ENCODE measurements at places on chromosomes 4 and X.

- DNase-seq, result no peak
These were observed 39.3 kb downstream of the CPE start for GRCh38 chr4:165418073-165418472.

GRCh38 chr4:74322301-74322700 lies 14.0 kb downstream of the EPGN start:
- DNase-seq, result no peak

- DNase-seq, result no peak
These were observed 56.5 kb upstream of the CLNK start for GRCh38 chr4:10740891-10741620.

- DNase-seq, result no peak
These were observed 74.1 kb downstream of the WDR19 start for GRCh38 chr4:39256436-39256835.

- DNase-seq, result no peak
These were observed 40.6 kb upstream of the IL21 start for GRCh38 chr4:122661176-122662160.

DNA sequence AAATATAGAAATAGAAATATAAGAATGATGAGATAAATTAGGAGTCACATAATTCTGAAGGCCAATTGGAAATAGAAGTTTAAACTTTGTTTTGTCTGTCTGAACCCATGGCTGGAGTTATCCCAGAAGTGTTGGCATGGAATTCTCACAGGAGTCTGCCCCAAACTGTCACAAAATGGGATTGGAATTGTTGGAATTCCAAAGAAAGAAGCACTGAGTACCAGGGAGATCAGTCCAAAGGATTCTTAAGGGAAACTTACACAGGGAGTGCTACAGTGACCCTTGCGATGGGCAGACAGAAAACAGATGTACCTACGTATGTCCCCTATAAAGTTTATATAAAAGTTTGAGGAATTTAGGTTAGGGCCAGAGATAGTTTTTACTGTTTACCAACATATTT lies 1607.7 kb downstream of the ARAP2 start:
- no peak for DNase-seq

GRCh38 chr4:138975225-138975624 lies 40.4 kb upstream of the NOCT start:
- DNase-seq, result no peak

DNA sequence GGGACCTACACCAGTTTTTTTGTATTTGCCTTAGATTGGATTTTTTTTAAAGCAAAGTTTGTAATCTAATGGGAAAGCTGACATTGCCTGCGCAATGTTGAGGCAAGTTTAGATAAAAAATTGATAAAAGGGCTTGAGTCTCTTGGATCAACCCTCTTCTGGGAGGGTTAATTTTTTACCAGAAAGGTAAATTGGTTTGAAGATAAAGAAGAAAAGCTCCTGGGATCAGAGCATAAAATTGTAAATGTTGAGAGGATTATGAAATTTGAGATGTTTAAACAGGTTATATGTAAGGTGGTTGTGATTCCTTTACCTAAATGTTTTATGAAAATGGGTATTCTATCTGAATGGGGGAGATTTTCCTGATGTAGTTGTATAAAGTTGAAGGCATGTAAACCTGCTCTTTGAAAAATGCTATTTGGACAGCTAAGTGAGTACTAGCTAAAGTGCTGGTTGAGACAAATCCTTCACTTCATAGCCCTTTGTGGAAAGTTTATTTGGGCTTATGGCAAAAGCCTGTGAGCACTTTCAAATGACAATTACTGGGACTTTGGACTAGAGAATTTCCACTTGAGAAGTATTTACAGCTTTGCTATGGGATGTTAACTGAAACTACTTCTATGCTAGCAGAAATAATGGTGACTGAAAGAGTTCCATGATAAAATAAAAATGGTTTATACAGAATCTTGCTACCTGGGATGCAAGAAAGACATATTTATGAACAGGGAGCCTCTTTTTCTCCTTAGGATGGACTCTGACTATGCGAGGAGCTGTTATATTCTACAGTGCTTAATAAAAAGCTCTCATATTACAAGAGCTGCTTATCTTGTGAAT lies 56.2 kb downstream of the UGT2B10 start:
- DNase-seq, result no peak

- DNase-seq, result no peak
These were observed 160.0 kb downstream of the HNRNPD start for GRCh38 chr4:82213485-82214417.

DNA sequence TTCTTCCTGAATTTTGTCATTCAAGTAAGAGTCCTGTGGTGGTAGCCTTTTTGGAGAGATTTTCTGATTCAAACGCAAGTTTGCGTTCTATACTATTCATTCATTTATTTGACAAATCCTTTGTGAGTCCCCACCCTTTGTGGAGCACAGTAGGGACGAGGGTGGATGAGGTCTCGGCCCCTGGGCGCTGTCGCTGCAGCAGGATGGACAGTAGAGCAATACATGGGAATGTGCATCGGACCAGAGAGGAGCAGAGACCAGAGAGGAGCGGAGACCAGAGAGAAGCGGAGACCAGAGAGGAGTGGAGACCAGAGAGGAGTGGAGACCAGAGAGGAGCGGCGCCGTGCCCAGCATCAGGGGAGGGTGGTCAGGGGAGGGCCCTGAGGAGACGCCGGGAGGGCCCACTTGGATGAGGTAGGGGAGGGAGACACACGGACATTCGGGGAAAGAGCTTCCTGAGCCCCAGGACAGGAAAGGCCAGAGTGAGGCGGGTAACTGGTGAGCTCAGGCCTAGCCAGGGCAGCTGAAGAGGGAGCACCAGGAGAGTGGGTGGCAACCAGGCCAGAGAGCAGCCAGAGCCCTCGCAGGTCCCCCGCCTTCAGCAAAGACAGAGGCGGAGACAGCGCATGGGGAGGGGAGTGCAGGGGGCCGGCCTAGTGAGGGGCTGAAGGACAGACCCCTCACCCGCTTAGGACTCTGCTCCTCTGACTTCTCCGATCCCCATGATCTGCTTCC lies 67.3 kb downstream of the NAT8L start:
- no peak for DNase-seq

- no peak for DNase-seq
These were observed 36.3 kb downstream of the RTL5 start for GRCh38 chrX:72095370-72095769.

GRCh38 chr4:138592796-138593195 lies 350.6 kb upstream of the SLC7A11 start:
- DNase-seq, result no peak

DNA sequence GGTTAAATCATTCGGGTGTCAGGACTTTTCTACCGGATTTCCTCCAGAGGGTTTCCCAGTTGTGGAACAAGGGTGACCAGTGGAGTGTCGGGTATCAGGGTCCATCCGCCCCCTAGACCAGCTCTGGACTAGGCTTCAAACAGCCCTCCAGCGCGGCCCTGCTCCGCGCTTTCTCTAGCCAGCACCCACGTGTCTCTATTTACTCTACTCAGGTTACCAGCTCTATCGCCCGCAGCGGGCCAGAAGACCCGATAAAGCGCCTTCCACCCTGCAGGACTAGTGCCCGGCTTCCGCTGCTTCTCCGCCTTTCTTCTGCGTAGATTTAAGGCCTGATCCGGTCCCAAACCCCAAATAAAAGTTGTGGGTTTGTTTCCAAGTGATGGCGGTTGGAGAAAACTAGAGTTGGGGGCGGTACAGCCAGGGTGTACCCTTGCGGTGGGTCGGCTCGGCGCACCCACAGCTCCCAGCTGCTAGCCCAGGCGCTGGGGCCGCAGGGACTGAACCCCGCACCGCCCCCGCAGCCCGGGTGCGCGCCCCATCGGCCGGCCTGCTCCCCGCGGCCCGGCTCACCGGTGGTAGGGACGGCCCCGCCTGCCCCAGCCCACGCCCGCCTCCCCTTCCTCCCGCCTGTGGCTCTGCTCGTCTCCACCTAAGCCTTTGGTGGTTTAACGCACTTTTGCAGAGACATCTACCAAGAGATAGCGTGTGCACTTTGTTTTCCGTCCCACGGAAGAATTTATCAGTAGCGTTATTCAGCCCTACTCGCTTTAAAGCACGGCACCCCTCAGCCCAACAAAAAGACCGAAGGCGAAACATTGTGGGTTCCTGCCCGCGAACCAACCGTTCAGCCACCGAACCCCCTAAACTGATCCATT lies 2.1 kb downstream of the LEF1 start:
- no peak for DNase-seq

- no peak for DNase-seq
These were observed 22.6 kb downstream of the RNF212 start for GRCh38 chr4:1090465-1091440.

GRCh38 chr4:165592386-165592785 lies 213.6 kb downstream of the CPE start:
- DNase-seq, result no peak

GRCh38 chr4:32268863-32269262 lies 1548.7 kb downstream of the PCDH7 start:
- DNase-seq, result no peak

GRCh38 chr4:176953021-176953420 lies 160.3 kb upstream of the VEGFC start:
- no peak for DNase-seq

GRCh38 chr4:128538111-128538882 lies 250.7 kb upstream of the PGRMC2 start:
- no peak for DNase-seq

DNA sequence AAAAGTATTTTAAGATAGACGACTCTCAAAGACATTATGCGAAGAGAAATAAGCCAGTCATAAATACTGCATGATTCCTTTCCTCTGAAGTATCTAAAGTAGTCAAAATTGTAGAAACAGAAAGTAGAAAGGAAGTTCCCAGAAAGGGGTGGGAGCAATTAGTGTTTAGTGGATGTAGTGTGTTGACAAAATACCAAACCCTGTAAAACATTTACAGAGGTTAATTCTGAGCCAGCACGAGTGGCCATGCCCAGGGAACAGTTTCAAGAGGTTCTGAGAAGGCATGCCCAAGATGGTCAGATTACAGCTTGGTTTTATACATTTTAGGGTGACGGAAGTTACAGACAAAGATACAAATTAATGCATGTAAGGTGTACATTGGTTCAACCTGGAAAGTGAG lies 34.4 kb upstream of the SLC25A4 start:
- no peak for DNase-seq

- no peak for DNase-seq
These were observed 6.2 kb upstream of the ARHGAP10 start for GRCh38 chr4:147725673-147726072.

DNA sequence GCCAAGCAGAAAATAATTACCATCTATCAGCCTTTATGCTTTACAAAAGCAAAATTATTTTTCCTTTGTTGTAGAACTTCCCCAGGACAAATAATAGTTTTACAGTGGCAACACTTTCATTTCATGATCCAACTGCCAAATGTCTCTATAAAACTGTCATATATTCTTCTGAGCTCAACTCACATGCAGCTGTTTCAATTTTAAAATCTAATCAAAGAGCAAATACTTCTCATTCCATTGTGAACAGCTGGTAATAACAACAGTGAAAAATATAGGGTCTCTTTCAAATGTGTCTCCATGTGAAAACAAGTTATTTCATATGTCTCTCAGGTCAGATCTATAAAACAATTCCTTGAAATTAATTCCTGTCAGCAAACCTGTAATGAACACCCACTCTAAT lies 270.6 kb upstream of the SLC7A11 start:
- no peak for DNase-seq

DNA sequence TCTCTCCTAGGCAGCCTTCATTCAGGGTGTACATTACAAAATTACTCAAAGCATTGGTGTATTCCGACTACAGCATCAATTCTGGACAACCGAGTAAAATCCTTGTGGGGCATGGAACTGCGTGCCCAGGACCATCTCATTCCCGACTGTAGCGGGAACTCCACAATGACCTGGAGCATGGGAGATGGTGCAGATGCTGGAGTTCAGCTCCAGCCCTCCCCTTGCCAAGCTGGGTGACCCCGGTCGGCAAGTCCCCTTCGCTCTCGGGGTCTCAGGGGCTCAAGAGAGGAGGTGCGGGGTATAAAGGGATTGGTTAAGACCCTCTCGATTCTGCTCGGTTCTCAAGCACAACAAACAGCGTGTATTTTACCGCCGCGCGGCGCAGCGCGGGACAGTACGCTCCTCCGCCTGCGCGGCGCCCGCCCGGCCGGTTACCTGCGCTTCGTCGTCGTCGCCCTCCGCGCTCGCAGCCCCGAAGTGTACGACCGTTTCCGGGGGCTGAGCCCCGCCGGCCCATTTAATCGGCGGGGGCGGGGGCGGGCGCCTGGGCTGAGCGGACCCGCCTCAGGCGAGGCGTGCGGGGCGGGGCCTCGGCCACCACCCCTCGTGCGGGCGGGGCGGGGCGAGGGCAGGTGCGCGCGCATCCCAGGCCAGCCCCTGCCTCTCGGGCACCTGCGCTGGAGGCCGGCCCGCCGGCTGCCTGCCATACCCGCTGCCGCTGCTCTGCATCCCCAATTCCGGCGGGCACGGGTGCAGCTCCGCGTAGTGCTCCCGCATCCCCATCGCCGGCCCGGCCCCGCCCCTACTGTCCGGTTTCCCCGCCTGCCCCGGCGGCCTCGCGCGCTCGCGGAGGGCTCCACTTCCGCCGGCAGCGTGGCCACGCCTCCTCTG lies at the start of gene G6PD:
Gene G6PD, minus strand, starts transcription at position 493 of the 891 bp plus-strand sequence. CDS start 691 bp downstream, outside the sequence.
- no peak for DNase-seq

DNA sequence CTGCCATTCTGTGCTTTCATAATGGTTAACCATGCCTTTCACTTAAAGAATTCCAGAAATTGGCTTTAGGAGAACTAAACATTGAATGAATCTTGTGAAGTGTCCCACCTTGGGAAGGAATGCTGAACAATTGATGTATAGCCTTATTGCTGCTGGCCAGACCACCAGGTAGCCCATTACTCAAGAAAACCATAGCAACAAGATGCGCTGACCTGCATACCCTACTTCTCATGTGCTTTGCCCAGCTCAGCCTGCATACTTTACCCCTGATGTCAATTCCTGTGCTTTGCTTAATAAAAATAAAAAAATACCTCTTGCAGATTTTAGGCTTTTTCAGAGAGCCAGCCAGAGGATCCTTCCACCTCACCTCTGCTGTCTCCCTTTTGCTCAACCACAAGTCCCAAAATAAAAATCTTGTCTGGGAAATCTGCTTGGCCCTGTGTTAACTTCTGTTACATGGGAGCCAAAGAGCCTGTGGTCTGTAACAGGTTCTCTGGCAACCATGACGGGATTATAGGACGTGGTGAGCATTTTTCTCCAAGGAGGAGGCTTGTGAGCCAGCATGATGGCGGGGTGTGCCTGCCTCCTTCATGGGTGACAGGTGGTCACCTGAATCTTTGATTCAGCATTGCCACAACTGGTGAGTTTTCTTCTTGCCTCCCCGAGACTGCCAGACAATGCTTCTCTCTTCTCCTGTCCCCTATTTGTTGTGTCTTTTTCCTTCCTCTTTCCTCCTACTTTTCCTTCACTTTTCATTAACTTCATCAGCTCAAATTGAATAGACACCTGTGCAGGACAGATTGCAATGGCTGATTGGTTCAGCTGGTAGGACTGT lies 106.8 kb downstream of the ARSJ start:
- DNase-seq, result no peak

DNA sequence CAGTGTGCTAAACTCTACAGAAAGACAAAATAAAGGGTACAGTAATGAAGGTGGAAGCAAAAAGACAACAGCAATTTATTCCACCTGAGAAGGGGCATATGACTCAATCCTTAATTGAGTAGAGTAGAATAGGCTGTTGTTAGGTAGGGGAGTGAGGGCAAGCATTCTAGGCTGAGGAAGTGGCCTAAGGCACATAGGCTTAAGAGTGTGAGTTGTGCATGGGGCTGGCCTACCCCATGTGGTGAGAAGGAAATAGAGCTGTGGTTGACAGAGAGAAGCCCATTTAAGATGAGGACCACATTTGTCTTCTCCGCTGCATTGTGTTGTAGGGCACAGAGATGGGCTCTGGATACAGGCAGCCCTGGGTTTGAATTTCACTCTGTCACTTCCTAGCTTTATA lies 3.4 kb upstream of the ZCCHC18 start:
- DNase-seq, result no peak

GRCh38 chr4:31334086-31334910 lies 614.1 kb downstream of the PCDH7 start:
- DNase-seq, result no peak
